Right lung (tissue), 10 donors: ENCODE measurements at places on chromosomes 1 and 21. TPM values are rescaled to one million over a fixed set of nuclear protein-coding genes. Genes with fewer than 3 reads are reported as not detected.
A peak's percentile ranks its signal among the peaks of the same experiment; 100 is the strongest.

DNA sequence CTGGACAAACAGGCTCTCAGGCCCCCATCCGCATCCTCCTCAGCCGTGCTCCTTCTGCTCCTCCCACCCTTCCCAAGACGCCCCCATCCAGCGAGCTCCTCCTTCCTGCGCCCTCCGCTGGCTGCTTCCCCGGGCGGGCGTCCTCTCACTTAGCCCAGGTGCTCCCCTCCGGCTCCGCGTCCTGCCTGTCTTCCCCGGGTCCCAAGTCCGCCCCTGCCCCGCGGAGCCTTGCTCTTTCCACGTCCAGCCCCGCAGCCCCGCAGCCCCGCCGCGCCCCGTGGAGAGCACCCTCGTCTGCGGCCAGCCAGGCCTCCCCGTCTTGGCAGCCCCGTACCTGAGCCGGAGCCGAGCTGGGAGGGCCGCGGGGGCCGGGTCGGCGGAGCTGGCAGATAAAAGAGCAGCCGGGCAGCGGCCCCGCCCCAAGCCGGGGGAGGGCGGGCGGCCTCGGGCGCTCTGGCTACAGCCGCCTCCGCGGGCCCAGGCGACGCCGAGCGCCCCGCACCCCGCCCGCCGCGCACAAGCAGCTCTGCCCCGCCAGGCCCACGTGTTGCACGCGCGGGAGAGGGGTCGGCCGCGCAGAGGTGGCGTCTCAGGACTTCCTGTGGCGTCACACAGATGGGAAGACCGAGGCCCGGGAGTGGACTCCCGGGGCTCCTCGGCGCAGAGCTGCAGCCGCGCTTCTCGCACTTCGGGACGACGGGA, at the start of gene PAQR7:
Gene PAQR7, minus strand, starts transcription at position 555 of the 702 bp plus-strand sequence. CDS start 11,869 bp downstream, outside the sequence.
- DNase-seq = peak; percentile 79

GRCh38 chr1:229344139-229344538, 1.3 kb upstream of the CCSAP start:
- no peak for DNase-seq

KIF21B gene
- 7.6 TPM for polyA plus RNA-seq

- DNase-seq = no peak
Observed at GRCh38 chr1:5888606-5889211, 103.5 kb downstream of the NPHP4 start.

TRAF3IP3 gene
- 2.6 TPM for polyA plus RNA-seq

DNA sequence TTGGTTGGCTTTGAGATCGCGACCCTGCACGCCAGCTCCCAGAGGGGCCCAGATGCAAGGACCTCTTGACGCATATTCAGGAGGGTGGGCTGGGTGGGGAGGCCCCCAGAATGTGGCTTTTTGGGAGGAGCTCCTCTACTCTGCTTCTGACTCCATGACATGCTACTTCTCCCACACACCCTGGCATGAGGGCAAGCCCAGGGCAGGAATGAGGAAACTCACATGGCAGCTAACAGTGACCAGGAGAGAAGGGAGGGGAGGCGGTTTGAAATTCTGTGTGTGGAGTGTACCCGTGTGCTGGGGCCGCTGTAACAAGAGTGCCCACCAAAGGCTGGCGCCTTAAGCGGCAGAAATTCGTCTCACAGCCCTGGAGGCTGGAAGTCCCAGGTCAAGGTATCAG, 61.3 kb upstream of the GPR153 start:
- DNase-seq = no peak

- DNase-seq = no peak
Observed at GRCh38 chr1:33378524-33378923, 52.4 kb downstream of the PHC2 start.

DNA sequence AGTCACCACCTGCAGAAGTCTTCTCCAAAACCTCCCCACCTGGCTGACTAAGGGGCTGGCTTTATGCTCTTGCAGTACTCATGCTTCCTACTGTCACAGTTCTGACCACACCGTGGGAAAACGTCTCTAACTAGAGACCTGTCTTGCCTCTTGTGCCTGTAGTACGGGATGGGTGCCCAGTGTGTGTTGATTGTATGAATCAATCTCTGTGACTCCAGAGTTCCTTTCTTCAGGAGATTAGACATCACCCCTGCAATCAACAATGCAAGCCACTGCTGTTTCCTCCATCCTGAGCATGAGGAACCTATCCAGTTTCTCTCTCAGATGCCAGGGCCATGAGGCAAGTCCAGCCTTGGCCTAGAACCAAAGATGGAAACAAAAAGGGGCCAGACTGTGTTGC, 64.1 kb downstream of the LRRN2 start:
- DNase-seq = no peak

GRCh38 chr1:17919525-17920439, 164.6 kb downstream of the ACTL8 start:
- DNase-seq = peak; percentile 24

GRCh38 chr21:39082656-39083376, 100.4 kb downstream of the PSMG1 start:
- no peak for DNase-seq

- DNase-seq = no peak
Observed at GRCh38 chr1:7015022-7015421, 229.8 kb downstream of the CAMTA1 start.
